ENCODE measurements at places on chromosomes 2 and 18.

DNA sequence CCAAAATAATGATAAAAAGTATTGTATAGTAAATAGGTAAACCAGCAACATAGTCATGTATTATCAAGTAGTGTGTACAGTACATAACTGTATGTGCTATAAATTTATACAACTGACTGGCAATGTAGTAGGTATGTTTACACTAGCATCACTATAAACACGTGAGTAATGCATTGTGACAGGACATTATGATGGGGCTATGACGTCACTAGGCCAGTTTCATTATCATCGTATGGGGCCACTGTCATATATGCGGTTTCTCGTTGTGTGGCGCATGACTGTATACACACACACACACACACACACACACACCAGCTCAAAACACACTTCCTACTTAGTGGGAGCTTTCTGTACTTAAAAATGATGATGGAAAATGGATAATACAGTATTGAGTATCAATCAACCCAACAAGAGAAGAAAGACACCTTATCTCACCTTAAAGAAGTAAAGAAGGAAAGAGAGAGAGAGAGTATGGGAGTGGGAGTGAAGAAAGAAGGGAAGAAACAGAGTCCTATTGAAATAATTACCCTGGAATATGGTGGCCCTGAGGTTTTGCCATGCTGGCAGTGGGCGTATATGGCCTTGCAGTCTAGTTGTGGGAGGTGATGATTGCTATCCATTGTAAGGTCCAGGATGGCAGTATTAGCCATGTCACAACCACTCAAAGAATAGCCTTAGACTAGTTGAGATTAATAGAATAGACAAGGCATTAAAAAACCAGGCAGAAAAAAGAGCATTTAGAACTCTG is 186.4 kb upstream of the ZNF521 start:
- no peak for DNase-seq

- DNase-seq: no peak
These were observed 9.1 kb upstream of the ATG16L1 start for GRCh38 chr2:233242231-233242927.

DNA sequence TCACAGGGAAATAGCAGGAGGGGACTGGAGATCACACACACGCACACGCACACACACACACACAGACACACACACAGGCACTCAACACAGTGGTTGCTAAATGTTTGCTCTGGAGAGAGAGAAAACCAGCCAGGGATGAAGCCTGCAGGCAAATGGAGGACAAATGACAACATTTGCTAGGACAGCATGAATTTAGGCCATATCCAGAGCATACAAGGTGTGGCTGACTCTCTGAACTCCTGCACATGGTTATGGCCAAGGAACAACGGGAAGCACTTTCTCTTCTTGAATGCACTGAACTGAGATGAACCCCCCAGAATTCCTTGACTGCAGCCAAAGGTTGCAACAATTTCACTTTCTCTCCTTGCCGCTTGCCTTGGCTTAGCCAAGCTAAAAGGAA is 230.0 kb upstream of the RASGRP3 start:
- DNase-seq: no peak

DNA sequence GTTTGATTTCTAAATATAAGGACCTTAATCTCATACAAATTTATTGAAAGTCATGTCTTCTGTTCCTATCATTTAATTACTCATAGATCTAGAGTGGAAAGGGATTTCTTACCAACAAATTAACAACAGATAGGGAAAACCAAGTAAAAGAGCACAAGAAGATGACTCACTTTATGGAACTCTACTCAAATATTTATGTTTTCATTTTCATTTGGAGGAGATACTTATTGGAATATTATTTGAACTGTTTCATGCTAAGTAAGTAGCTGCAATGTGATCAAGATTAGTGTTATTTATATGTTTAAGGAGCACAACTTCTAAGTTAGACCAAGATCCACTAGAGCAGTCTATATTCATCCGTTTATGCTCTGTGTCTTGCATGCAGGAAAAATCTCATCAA is 1.3 kb downstream of the NT5C1B start:
- no peak for DNase-seq

DNA sequence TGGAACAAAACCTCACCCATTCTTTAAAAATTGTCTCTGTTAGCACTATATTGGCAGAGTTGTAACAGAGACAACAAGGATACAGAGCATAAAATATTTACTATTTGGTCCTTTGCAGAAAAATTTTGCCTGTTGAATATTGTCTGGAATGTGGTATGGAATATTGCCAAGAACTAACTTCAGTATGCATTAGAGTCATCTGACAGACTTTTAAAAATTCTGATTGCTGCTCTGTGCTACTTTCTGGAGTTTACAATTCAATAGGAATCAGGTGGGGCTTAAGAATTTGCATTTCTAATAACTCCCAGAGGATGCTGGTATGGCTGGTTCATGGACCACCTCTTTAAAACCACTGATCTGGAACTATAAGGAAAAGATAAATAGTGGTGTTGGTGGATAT is 32.8 kb upstream of the NYAP2 start:
- no peak for DNase-seq

- no peak for DNase-seq
These were observed 69.0 kb upstream of the TTC39C start for GRCh38 chr18:23945416-23946079.

DNA sequence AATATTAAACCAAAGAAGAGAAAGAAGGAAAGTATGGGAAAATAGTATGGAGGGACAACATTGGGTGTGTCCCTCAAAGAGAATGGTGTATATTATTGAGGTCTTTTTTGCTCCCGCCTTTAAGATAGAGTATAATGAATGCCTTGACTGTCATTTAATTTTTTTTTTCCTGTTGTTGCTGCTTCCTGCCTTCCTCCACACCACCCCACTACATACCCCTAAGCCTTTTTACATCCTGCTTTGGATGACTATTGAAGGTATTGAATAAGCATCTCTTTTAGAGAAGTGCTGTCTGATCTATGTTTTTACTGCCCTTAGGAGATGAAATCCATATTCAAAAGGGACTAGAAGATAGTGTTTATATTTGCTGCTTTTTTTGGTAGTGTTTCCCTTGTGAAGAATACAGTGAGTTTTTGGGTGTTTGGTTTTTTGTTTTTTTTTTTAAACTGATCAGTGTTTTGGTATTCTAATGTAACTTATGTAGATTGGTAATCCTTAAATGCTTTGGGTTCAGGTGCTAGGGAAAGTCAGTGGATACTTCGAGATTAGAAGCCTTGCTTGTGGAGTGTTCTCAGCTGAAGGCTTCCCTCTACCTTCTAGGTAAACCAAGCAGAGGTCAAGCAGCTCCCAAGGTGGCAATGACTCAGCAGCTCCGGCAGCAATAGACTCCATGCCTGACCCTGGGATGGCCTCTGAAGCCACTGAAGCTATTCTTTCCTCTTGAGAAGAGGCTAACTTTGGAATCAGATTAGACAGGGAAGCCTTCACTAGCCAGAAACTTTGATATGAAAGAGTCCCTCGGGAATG is 5.0 kb downstream of the FZD7 start:
- no peak for DNase-seq

- DNase-seq: no peak
These were observed 104.4 kb downstream of the PLEKHA3 start for GRCh38 chr2:178584666-178585065.

- no peak for DNase-seq
These were observed 212.7 kb downstream of the DYM start for GRCh38 chr18:49247781-49248180.

- no peak for DNase-seq
These were observed 59.4 kb downstream of the STEAP3 start for GRCh38 chr2:119282996-119283511.

DNA sequence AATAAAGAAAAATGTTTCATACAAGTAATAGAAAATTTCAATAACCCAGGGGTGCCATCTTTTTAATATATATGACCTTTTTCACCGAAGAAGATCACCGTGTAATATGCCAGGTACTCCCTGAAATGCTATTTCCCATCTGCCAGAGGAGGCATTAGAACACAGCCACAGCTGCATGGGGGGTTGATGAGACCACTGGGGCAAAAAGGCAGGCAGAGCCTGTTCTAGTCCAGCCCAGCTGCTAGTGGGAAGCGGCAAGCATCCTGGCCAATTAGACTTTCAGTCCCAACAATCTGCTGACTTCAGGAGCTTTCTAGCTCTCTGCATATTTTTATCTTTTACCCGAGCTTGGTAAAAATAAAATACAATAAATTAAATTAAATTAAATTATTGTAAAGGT is 362.6 kb downstream of the RIT2 start:
- no peak for DNase-seq

DNA sequence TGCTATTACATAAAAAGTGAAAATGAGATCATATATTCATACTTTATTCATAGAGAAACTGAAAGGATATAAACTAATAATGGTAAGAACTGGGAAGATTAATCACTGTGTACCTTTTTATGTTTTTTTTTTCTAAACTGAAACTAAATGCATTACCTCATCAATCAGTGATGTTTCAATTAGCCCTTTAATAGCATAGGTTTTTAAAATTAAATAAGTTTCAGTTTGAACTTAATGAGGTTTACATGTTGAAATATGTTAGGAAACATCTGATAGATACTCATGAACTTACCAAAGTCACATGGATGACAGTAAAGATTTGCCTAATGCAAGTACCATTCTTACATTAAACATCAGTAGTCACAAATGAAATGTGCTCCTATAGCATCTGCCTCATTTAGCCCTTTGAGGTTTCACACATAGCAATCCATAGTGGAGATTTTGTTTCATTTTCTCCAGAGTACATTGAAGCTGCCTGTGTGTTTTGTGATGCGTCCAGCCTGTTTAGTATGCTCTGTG is 8.9 kb downstream of the MAPRE2 start:
- no peak for DNase-seq

- DNase-seq: no peak
These were observed 65.0 kb upstream of the NYAP2 start for GRCh38 chr2:225334514-225334913.

DNA sequence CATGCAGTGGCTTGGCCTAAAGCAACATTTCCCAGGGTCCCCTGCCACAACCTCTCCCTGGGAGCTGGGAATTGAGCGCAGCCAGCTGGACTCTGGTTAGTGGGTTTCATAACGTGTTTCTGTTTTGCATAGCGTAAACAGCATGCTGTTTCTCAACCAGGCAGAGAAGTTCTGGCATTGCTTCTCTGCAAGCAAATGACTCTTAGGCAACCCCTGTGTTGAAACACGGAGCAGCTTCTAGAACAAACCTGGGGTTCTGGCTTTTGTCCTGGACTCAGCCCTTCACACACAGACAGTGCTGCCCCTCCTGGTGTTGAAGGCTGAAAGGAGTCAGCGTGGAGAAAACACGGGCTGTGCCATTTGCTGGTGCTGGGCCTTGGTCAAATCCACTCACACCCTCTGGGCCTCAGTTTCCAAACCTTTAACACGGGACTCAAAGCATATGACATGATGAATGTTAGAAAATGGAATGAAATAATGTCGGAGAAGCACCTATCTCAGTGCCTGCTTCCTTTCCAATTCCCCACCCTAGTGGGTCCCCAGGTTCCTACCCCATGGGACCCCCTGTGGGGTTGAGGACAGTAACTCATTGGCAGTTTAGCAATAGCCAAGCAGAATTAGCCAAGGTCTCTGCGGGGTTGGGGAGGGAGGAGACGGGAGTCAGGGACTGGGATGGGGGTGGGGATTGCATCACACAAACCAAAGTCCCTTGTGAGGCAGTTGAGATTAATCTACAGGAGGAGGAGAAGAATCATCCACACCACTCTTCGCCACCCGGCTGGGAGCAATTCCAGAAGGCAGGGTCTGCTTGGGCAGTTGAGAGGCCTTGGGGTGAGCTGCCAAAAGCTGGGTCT is 30.2 kb upstream of the IL1R2 start:
- no peak for DNase-seq

GRCh38 chr2:65549257-65549627 is 116.8 kb upstream of the SPRED2 start:
- no peak for DNase-seq

- DNase-seq: no peak
These were observed 3.8 kb downstream of the KCNJ13 start for GRCh38 chr2:232772531-232772930.

GRCh38 chr2:188785490-188785889 is 188.7 kb upstream of the COL3A1 start:
- DNase-seq: no peak

DNA sequence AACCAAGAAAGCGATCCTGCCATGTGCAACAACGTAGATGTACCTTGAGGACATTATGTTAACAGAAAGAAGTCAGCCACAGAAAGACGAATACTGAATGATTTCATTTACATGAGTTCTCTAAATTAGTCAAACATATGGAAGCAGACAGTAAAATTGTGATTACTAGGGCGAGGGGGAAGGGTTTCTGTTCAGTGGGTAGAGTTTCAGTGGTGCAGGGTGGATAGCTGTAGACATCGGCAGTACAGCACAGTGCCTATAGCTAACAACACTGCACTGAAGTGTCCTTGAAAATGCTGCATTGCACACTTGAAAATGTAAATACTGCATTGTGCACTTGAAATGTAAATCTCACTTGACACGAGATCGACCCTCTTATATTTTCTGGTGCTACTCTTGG is 275.3 kb downstream of the GALR1 start:
- DNase-seq: no peak

DNA sequence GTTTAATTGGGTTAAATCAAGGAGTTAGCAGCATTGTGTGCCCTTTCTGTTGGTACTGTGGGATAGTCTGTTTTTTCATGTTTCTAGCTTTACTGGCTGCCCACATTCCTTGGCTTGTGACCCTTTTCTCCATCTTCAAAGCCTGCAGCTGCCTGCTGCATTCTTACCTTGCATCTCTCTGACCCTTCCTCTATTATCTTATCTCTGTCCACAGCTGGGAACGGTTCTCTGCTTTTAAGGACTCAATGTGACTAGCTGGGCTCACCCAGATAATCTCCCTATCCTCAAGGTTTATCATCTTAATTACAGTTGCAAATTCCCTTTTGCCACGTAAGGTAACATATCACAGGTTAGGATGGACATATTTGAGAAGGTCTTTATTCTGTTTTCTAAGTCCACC is 199.7 kb downstream of the KCNS3 start:
- DNase-seq: no peak

- DNase-seq: no peak
These were observed 2.6 kb downstream of the STRN start for GRCh38 chr2:36963734-36964133.

DNA sequence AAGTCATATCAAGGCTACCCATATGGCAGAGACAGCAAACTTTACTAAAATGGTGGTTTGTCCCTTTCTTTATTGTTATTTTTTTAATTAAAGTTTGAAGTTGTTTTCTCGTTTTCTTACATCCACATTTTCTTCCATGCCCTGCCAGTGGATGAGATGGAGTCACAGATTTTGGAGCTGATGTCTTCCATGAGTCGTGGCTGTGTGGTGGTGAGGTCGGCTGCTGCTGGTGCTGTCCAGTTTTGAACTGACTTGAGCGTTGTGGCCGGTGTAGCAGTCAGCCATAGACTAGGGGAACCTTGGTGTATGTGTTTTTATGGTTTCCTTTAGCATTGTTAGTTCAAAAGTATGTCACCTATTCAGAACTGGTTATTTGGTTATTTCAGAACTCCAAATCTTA is 182.8 kb downstream of the SH3RF3 start:
- no peak for DNase-seq

Data from activated CD4-positive, CD25-positive, alpha-beta regulatory T cell (primary cell).